Foreskin fibroblast (primary cell): ENCODE measurements at places on chromosomes 7 and 10.

- DNase-seq: no peak
These were observed 18.8 kb downstream of the PDIA4 start for GRCh38 chr7:149009527-149009926.

- peak; percentile 85 for DNase-seq
These were observed 172.5 kb upstream of the SVIL start for GRCh38 chr10:29807163-29807806.

- peak; percentile 72 for DNase-seq
These were observed 110.5 kb downstream of the ITGA8 start for GRCh38 chr10:15609246-15609645.

GRCh38 chr10:17751781-17752445 lies at the start of gene TMEM236:
Gene TMEM236, plus strand, starts transcription at chr10:17752201. Its CDS starts 95 bp downstream, at chr10:17752296.
- DNase-seq: no peak

- peak; percentile 32 for DNase-seq
These were observed at the start of gene ELMO1 for GRCh38 chr7:37448636-37449361. Gene ELMO1, minus strand, starts transcription at chr7:37448864. Its CDS starts 106,174 bp downstream, at chr7:37342690.

DNA sequence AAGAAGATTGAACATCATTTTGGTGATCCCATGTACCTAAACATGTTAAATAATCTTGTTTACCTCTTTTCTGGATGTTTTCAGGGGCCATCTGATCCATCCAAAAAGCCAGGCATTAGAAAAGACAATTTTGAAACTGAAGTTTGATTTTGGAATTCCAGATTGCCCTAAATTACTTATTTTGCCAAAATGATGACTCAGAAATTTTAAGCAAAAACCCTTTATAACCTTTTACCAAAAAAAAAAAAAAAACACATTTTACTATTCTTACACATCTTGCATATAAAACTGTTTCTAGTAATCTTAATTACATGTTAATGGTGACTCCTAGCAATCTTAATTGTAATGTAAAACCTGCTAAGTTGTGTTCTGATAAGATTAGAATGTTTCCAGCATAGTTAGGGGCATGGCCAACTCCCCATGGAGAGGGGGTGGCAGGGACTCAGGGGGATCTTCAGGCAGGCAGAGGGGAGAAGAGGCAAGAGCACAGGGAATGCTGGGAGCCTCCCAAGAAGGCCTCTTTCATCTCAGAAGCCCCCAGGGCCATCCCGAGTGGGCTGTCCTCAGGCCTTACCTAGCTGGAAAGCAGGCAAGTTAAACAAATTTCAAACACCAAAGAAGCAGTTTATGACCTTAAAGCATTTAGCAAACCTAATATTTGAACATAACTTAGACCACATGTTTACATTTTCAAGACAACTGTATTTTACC lies 25.8 kb upstream of the AKR1C3 start:
- DNase-seq: no peak

DNA sequence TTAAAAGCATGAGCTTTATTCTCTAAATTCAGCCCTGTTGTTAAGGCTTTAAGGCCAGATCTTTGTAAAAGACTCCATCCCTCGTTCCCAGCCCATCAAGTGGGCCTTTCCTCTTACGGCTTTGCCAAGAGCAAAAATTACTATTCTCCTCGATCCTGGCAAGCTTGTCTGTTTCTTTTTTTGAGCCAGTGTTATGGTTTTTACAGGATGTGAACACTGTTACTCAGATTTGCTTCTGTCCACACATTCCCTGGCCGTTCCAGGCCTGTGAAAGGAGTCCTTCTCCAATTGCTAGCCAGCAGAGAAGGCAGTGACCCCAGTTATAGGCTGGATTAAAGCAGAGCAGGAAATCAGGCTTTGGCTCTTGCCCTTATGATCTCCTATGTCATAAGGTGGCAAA lies 47.0 kb upstream of the EPC1 start:
- no peak for DNase-seq

GRCh38 chr10:17454161-17455014 lies at the start of gene ST8SIA6:
Gene ST8SIA6, minus strand, starts transcription at chr10:17454595. Its CDS starts 340 bp downstream, at chr10:17454255.
- peak; percentile 53 for DNase-seq

DNA sequence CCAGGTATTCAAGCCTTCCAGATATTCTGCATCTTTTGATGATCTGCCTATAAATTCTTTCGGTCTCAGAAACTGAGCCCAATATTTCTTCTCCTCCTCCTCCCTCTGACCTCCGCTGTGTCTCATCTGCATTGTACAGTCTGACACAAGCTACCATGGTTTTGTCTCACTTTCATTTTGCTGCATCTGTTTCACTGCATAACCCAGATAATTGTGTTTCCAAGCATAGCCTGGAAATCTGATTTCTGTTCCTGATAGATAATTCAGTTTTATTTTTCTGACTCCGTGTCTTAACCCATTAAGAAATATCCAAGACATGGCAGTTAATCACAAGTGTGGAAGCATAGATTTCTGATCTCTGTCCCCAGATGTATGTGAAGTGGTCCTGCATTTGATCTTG lies 374.2 kb upstream of the SEMA3A start:
- DNase-seq: no peak

GRCh38 chr10:92156874-92157773 lies 133.8 kb downstream of the CPEB3 start:
- DNase-seq: peak; percentile 4

DNA sequence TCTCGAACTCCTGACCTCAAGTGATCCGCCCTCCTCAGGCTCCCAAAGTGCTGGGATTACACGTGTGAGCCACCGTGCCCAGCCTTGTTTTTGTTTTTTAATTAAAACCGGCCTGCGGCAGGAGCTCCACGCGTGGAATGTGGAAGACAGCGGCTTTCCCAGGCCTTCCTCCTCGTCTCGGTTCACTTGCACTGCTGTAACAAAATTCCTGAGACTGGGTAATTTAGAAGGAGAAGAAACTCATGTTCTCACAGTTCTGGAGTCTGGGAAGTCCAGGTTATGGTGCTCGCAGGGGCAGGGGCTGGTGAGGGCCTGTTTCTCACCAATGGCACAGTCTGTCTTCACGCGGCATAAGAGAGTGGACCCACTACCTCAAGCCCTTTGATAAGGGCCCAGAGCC lies 14.4 kb upstream of the CRYGN start:
- DNase-seq: no peak

GRCh38 chr7:127409629-127410028 lies 17.1 kb upstream of the ZNF800 start:
- no peak for DNase-seq

- peak; percentile 93 for DNase-seq
These were observed 609 bp downstream of the SGPL1 start for GRCh38 chr10:70816220-70816894.

DNA sequence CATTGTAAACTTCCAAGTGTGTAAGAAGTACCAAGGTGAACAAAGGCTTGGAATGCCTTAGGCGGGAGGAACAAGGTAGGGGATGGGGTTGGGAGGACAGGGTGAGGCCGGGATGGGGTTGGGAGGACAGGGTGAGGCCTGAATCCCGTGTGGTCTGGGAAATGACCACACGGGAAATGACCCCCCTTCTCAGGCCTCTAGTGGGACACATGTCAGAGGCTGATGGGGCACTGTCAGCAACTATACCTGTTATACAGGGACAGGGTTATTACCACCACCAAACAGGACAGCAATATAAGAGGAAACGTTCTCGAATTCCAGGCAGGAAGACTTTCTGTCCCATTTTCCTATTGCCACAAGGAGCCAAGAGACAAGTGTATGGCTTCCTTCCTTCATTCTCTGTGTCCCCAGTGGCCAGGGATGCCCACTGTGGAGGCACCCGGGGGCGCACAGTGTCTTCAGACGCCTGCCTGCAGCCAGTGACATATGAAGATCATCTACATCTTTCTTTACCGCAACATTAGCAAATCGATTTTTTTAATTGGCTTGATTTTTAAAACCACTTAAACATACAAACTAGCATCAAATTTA lies 1.3 kb downstream of the MKI67 start:
- DNase-seq: no peak

- no peak for DNase-seq
These were observed 863 bp downstream of the CALD1 start for GRCh38 chr7:134780166-134780828.

GRCh38 chr7:70190281-70190680 lies 592.0 kb downstream of the AUTS2 start:
- DNase-seq: no peak

DNA sequence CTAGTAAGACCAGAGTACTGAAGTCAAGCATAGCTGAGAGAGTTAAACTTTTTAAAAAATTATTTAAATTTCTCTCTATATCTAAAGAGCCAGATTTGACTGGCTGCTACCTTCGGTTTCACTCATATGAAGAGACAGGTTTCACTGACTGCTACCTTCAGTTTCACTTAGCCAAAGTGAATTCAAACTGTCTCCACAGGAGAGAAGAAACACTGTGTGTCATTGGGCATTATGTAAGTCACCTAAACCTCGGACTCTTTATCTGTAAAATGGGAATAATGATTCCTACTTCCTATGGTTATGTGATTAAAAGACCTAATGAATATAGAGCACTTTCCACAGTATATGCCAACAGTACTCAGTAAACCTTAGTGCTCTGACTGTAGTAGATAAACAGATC lies 41.6 kb upstream of the MET start:
- no peak for DNase-seq

DNA sequence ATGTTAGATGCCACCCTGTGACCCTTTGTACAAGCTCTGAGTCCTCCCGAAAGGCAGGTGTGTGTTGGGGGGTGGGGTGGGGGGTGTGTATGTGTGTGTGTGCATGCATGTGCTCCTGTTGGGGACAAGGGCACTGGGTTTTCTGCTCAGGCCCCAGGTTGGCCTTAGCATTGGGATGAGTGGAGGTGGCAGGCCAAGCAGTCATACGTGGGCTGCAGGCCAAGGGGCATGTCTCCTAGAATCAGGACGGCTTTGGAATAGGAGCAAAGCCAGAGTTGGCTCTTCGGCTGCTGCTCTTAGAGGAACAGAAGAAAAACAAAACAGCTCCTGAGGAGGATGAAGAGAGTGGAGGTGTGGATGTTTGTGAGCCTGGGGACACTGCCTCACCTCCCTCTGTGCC lies 26.0 kb downstream of the HSPA12A start:
- DNase-seq: no peak

- no peak for DNase-seq
These were observed 57.7 kb downstream of the SLIT1 start for GRCh38 chr10:97128039-97128492.

GRCh38 chr7:13161125-13161524 lies 473.7 kb downstream of the ARL4A start:
- DNase-seq: no peak

DNA sequence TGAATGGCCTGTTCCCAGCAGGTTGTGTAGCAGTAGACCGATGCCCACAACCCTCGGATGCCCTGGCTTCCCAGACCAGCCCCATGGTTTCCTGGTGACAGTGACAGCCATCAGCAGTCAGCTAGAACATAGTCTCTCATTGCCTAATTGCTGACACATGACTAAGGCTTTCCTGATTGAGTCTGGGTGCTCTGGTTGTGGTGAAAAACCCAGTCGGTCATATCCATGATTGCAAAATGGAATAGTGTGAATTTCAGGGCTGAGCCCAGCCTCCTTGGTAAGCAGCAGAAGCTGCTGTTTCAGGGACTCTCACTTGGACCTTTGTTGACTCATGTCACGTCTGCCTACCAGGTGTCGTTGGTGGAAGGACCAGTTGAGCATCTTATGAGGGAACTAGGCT lies 36.6 kb downstream of the POR start:
- DNase-seq: peak; percentile 86

DNA sequence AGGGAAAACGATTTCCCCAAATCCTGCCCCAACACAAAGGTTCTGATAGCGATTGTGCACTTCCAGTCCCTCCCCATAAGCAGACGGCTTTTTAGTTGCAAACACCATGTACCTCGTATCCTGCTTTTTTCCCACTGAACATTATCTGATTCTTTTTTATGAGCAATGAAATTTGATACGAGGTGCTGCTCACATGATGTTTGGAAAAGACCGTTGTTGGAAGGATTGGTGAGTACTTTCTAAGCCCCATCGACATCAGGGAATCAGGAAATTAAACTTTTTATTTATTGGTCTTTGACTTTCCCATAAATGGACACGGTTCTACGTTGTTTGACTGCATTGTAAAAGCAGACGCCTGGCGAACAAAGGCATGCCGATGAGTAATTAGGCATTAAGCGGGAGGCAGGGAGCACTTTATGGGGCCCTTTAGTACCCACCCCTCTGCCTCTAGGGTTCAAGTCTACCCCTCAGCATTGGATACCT lies 49.4 kb downstream of the TEX36 start:
- DNase-seq: peak; percentile 10

DNA sequence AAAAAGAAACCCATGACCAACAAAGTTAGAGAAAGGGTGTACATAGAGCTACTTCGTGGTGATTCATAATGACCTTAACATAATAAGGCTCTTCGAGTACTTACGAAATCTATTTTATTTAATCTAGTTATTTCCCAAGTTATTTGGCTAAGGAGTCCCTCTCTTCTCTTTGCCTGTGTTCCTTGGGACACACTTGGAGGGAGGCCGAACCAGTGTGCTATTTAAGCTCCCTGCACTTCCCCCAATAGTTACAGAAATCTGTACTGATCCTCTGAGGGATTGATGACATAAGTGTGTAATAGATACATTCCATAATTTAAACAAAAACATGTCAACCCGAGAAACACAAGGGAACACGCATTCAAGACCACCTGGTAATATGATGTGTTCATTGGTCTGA lies 351.1 kb downstream of the GATA3 start:
- DNase-seq: no peak

DNA sequence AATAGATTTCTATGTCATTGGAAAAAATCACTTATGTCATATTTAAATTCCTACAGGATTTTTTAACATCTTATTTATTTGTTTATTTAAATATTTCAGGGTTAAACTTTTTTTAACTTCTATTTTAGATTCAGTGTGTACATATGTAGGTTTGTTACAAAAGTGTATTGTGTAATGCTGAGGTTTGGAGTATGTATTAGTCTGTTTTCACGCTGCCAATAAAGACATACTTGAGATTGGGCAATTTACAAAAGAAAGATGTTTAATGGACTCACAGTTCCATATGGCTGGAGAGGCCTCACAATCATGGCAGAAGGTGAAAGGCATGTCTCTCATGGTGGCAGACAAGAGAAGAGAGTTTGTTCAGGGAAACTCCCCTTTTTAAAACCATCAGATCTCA lies 65.4 kb downstream of the MGAM2 start:
- DNase-seq: no peak

DNA sequence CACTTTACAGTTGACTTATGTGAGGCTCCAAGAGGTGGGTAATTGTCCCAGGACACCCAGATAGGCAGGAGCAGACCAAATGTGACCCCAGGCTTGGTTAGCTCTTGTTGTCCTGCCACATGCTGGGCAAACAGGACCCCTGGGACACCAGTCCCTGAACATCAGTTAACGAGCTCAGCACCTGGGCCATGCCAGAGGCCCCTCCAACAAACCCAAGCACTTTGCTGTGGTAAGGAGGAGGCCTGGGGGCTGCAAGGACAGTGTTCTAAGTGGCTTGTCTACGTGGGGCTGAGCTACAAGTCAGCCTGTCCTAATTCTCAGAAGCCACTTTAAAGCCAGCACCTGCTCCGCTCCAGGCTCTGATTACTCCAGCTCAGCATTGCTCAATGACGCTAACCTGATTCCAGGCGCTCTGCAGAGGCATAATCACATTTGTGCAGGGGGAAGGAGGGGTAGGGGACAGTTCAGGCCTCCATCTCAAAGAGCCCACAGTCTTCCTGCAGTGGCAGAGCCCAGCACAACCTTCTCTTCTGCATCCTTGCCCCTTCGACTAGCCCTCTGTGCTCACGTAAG lies 57.2 kb downstream of the DDC start:
- no peak for DNase-seq
